COLO829 (cell line): ENCODE measurements at places on chromosomes 5 and 9.

DNA sequence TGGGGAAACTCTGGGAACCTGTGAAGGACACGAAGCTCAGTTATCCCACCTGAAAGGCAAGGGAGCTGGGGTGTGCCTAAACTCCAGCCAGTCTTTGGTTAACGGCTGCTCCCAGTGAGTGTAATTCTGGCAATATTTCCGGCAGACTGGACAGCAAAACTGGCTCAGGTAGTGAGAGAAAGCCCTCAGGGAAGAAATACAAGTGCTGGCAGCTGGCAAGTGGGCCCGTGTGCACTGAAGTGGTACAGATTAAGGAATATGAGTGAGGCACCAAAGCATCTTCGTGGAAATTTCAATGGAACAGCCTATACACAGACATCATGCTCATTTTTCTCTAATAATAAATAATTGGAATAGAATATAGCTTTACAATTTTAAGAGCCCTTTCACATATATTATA, 56.2 kb downstream of the ABHD17B start:
- DNase-seq = no peak

DNA sequence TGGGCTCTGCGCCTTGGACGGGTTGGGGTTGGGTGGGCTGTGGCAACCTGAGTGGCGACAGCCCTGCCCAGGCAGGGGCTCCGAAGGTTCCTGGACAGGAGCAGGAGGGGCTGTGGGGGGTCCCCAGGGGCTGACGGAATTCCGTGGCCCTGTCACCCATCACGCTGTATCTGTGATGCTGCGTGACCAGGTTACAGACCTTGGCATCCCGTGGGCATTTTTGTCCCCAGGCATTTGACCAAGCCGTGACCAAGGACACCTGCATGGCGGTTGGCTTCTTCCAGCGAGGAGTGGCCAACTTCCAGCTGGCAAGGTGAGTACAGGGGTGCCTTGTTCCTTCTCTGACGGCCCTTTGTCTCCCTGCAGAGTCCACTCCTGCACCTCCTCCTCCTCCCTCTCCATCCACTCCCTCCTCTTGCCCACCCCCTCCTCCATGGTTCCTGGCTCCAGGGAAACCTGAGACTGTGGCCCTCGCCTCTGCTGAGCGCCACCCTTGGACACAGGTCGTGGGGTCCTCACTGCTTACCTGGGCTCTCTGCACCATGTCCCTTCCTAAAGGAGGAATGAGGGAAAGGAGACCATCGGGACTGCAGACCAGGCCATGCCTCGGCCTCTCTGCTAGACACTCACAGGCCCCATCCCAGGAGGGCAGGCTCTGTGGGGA, 3.0 kb downstream of the NOXA1 start:
- DNase-seq = no peak

GRCh38 chr9:107744873-107745272, 255.3 kb upstream of the KLF4 start:
- DNase-seq = no peak

- no peak for DNase-seq
These were observed 167.3 kb upstream of the IRX1 start for GRCh38 chr5:3428334-3428733.
